ENCODE measurements at places on chromosomes 16 and 17.

DNA sequence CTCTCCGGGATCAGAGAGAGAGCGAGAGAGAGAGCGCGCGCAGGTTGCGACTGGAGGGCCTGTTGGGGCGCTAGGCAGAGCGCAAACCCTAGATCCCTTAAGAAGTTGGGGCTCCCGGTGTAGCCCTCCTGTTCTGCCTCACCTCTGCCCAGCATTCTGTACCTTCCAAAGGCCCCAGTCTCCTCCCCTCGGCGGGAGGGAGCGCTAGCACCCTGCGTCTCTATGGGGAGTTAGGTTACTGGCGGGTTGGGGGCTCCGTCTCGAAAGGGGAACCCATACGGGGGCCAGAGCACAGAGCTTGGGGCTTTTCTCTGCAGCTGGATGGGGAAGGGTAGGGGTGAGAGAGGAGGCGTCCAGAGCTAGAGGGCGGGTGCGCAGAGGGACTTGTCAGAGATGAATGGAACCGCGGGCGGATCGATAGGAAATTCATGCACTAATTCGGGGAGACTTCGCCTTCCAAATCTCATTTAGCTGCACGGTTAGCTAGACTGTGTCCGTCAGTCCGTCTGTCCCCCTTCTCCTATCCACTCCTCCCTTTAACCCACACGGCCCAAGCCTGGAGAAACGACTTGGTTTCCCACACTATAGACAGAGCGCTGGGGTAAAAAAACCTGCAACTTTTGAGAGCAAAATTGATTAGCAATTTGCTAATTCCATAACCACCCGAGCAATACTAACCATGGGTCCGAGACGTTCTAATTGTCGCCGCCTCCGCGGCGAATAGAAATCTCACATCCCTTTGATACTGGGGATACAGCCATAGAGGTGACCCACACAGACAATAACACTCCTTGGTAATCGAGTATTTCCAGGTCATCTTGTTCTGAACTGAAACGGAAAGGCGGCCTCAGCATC lies 693 bp upstream of the HOXB4 start:
- DNase-seq = no peak

- DNase-seq = no peak
Measured at GRCh38 chr17:49498029-49498615, 3.0 kb downstream of the NGFR start.

GRCh38 chr17:51734462-51734861 lies 424.1 kb downstream of the CA10 start:
- no peak for DNase-seq

GRCh38 chr17:78525511-78526160 lies 51.6 kb downstream of the DNAH17 start:
- no peak for DNase-seq

- DNase-seq = no peak
Measured at GRCh38 chr17:58184986-58185761, 7.4 kb upstream of the EPX start.

GRCh38 chr17:57257895-57258851 lies 1.9 kb downstream of the MSI2 start:
- no peak for DNase-seq

DNA sequence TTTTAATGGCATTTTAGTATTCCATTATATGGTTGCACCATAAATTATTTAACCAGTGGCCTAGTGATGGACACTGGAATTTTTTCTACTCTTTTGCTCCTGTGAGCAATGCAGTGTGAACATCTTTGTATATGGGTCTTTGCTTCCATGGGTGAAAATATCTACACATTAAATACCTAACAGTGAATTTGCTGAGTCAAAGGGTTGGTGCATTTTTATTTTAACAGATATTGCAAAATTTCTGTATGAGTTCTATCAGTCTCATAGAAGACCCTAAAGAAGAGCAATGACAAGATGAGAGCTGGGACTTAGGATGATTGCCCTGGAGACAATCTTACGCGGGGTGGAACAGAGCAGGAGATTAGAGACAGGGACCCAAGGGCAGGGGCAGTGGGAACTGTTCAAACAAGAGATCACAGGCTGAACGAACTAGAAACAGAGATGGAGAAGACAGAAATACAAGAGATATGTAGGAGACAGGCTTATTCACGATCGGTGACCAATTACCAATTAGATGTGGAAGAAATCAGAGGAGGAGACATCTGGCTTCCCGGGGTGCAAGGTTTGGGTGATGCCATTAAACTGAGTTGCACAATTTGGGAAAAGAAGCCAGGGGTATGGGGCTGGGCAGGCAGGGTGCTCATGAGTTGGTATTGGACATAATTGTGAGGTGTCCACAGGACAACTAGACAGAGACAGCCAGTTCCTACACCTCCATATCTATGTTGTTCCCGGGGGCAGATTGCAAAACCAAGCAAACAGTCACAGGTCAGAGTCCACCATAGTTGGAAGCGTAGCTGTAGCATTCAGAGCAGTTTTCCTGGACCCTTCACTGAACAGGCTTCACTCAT lies 39.9 kb upstream of the LONP2 start:
- no peak for DNase-seq

DNA sequence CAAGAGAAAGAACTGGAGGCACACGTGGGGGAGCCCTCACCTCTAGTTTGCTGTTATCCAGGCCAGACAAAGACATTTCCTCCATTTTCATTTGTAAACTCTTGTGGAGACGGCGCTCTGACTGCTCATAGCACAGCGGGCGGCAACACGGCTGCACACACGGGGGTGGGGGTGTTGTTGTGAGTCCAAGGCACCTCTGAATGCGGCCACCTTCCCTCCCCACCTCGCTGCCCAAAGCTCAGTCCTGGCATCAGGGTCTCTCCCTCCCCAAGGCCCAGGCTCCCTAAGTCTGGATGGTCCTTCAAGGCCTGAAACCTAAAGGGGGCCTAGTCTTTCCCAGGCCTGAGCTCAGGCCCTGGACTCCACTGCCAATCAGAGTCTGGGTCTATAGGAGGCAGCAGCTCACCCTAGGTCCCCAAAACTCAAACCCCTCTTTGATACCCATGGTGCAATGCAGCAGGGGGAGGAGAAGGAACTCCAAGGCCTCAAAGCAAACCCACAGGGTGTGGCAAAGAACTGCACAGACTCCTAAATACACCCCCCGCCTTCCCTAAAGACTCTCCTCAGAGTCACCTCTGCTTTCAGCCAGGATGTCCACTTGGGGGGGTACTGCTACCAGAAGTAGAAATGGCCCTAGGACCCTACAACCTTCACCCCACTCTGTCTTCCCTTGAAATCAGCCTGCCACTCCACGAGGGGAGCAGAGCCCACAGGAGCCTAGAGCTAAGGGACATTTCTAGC lies 1.5 kb downstream of the ATXN7L3 start:
- DNase-seq = no peak

- no peak for DNase-seq
Measured at GRCh38 chr17:77209330-77209748, 68.6 kb downstream of the SEC14L1 start.

- no peak for DNase-seq
Measured at GRCh38 chr17:44565866-44566443, 8.7 kb downstream of the FZD2 start.

- no peak for DNase-seq
Measured at GRCh38 chr17:55642741-55643140, 79.9 kb downstream of the TMEM100 start.

DNA sequence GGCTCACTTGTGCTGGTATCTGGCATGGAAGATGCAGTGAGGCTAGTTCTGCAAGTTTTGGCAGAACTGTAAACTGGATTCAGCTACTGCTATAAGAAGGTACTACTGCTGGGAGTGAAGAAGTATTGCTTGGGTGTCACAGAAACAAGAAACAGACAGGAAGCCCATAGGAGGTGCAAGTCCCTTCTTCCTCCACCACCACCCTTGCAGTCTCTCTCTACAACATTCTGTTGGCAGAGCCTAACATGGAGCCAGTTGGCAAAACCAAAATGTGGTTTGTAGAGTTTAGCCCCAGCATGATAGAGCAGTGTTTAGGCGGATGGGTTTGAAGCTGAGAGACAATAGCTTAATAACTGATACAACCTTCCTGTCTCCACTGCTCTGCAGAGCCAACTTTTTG lies 72.6 kb downstream of the NLK start:
- DNase-seq = no peak

GRCh38 chr17:57782647-57783337 lies 37.7 kb upstream of the CCDC182 start:
- DNase-seq = no peak

GRCh38 chr16:14307527-14308367 lies 236.6 kb downstream of the MRTFB start:
- no peak for DNase-seq

GRCh38 chr16:23319861-23320615 lies 17.9 kb downstream of the SCNN1B start:
- no peak for DNase-seq

- DNase-seq = no peak
Measured at GRCh38 chr17:50289991-50290702, 15.9 kb downstream of the TMEM92 start.

GRCh38 chr16:59295993-59296736 lies 562.0 kb upstream of the GOT2 start:
- no peak for DNase-seq

DNA sequence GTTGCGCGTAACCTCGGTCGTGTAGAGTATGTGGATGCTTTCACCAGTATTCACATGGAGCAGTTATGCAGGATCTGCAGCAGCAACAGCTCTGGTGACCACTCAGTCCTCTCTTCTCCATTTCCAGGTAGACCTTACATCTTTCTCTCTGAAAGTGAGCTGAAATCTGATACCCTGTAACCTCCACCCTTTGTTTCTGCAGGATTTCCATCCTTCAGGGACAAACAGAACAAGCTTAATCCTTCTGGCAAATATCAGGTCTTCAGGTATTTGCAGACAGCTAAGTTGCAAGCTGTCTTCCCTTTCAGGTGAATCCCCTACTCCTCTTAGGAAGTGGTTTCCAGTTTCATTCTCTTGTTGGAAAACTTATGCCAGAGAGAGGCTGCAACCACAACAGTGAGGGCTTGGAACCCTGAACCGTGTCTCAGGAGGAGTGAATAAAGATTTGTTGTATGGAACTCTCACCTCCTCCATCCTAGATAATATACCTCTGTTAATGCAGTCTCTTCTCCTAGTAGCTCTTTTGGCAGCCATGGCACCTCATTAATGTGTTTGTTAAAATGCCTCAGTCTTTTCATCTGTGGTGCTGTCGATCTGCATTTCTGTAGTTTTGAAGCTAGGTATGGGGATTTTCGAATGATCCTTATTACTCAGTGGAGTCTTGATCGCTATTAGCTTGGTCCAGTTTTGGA lies 172.5 kb downstream of the PRKCA start:
- DNase-seq = peak; percentile 52

- DNase-seq = no peak
Measured at GRCh38 chr17:38745545-38745944, 2.6 kb downstream of the PCGF2 start.
